ENCODE measurements at places on chromosomes 2 and 18.

DNA sequence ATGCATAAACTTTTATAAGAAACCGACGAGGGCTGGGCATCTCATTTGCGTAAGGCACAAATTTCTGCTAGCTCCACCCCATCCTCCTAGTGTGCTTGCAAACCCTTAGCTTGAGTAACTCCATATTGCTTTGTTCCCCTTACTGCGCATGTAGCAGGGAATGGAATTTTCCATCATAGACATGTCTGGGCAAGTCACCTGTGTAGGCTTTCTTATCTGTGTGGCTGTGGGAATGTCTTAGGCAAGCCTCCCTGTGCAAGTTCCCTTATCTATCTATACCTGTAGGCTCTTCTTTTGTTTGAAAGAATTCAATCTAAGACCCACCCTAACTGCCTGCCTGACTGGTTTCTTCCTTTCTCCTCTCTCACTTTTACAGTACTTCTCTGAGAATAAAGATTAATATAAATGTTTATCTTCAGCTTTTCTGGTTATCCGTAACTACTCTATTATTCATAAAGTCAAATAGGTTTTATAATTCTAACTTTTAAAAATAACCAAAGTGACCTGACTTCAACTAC, 217.6 kb upstream of the FIGN start:
- no peak for DNase-seq

DNA sequence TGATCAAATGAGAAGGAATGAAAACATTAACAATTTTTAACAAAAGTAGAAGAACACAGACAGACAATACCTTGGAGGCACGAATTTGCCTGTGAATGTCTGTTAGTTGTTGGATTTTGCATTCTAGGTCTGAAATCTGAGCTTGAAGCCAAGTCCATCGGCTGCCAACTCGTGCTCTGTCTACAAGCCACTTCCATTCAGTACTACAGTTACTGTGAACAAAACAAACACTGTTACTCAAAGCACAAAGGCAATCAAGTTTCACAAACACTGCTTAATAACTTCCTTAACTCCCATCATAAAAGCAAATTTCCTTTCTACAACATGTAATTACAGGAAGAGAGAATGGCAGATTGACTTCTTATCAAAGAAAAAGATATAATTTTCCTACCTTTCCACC, 42.2 kb downstream of the KANSL1L start:
- DNase-seq, result no peak

GRCh38 chr2:1707771-1708418, 36.4 kb downstream of the PXDN start:
- no peak for DNase-seq

GRCh38 chr2:20972110-20972509, 71.8 kb downstream of the APOB start:
- no peak for DNase-seq

DNA sequence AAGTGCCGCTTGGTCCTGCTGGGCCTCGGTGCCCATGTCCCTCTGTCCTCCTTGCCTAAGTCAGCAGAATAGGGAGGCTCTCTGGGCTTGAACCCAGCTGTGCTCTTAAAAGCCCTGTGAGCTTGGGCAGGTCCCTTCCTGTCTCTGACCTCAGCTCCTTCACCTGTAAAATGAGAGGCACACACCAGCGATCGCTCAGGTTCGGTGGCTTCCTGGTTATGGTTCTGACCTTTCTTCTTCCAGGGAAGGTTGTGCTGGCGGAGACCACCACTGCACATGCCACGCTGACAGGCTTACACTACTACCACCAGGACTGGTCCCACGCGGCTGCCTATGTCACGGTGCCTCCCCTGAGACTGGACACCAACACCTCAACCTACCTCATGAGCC, 36.1 kb upstream of the MAPRE3 start:
- no peak for DNase-seq

DNA sequence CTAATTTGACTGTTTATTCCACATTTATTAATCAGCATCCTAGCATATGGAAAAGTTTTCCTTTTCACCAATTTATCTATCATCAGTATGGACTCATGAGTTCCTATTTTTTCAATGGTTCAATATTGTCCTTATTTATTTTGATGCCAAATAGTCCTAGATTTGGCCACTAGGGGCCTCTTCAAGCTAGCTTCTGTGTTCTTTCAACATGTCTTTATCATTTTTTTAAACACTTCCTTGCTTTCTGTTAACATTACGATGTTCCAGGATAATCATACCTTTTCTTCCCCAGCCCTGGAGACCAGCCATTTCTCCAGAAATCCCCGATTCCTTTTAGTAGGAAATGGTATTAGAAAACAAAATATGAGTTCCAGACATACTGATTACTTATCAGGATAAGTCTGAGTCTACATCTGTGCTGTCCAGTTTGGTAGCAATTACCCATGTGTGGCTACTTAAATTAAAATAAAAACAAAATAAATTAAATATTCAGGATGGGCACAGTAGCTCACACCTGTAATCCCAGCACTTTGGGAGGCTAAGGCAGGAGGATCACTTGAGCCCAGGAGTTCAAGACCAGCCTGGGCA, 70.6 kb downstream of the RPE start:
- DNase-seq, result no peak

GRCh38 chr2:160715428-160715827, 221.8 kb upstream of the RBMS1 start:
- DNase-seq, result no peak

GRCh38 chr2:48423376-48423775, 106.6 kb upstream of the STON1 start:
- no peak for DNase-seq

GRCh38 chr2:99779276-99779675, 289.5 kb upstream of the REV1 start:
- no peak for DNase-seq

DNA sequence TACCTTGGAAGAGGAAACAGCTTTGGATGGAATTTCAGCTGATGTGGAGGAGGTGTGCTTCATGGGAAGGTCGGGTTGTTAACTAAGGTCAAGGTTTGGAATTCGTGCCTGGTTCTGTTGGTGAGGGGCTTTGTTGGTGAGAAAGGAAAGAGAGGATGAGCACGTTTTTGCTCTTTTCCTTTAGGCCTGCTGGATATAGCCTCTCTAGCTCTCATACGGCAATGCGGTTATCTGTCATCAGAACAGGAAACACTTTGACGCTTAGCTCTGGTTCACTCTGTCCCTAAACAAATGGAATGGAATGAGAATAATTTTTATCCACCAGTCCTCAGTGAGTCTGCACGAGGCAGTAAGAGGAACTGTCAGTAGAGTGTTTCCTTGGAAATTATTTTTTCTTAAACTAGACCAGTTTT, 169.7 kb upstream of the NOSTRIN start:
- no peak for DNase-seq

DNA sequence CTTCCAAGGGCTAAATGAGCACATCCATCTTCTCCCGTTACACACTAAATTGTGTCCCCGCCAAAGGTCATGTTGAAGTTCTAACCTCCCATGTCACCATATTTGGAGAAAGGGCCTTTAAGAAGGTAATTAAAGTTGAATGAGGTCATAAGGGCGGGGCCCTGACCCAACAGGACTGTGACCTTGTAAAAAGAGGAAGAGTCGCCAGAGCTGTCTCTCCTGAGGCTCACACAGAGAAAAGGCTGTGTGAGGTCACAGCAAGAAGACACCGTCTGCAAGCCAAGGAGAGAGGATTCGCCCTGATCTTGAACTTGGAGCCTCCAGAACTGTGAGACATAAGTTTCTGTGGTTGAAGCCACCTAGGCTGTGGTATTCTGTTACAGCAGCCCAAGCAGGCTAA, 24.1 kb downstream of the TRABD2A start:
- DNase-seq, result no peak

- no peak for DNase-seq
These were observed 15.0 kb downstream of the KCNJ13 start for GRCh38 chr2:232761301-232761907.

DNA sequence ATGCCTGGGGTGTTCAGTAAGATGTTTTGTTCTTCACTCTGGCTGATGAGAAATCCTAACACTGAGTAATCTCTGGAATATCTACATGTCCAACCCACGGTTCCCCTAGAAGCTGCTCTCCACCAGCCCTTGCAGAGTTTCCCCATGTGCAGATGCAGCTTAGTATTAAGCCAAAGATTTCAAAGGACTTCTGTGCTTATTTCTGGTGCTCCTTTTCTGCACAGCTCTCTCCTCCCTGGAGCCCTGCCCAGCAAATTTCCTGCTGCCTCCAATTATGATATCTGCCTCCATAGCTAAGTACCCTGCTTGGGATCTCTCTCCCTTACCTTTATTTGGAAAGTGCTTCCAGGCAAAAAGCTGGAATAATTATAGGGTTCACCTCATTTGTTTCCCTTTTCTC, 949.3 kb downstream of the BCL11A start:
- DNase-seq, result no peak

GRCh38 chr2:235709124-235709813, 215.4 kb downstream of the AGAP1 start:
- DNase-seq, result no peak

DNA sequence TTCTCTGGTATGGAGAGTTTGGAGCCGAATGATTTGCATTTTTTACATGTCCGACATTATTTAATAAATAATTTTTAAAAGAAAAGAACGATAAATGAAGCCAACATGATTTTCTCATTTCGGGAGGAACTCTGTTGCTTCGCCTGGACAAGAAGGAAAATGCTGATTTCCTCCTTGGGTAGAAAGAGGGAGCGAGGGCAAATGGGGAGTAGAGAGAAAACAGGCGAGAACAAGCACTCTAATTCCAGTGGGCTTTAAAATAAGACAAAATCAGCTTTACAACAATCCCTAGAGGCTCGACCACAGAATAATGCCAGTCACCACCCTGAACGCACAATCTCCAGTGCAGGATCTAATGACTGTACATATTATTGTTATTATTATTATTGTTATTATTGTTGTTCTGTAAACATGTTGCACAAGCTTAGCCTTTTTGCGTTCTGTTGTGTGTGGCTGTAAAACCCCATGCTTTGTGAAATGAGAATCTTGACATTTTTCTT, 3.7 kb downstream of the DLX1 start:
- no peak for DNase-seq

DNA sequence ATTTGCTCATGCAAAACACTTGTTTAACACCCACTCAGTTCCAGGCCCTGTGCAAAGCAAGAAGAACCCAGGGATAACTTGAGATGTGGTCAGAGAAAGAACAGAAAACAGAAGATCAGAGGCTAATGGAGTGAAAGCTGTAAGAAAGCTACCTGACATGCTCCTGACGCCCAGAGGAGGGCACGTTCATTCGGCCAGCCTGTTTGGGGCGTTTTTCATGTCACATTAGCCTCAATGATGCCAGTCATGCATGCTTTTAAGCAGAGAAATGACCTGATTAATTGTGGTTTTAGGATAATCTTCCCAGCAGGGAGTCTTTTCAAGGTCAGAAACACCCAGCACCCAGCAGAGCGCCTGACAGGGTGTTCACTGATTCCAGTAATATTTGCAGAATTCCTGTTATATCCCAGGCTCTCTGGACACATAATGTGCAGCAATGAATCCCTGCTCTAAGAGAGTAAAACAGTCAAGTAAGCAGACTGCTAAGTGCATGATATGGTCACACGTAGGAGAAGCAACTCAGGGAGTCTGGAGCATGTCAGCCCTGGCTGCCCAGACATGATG, 320.0 kb downstream of the LRATD1 start:
- no peak for DNase-seq

- DNase-seq, result no peak
These were observed 52.3 kb upstream of the ITGB6 start for GRCh38 chr2:160252278-160252887.

DNA sequence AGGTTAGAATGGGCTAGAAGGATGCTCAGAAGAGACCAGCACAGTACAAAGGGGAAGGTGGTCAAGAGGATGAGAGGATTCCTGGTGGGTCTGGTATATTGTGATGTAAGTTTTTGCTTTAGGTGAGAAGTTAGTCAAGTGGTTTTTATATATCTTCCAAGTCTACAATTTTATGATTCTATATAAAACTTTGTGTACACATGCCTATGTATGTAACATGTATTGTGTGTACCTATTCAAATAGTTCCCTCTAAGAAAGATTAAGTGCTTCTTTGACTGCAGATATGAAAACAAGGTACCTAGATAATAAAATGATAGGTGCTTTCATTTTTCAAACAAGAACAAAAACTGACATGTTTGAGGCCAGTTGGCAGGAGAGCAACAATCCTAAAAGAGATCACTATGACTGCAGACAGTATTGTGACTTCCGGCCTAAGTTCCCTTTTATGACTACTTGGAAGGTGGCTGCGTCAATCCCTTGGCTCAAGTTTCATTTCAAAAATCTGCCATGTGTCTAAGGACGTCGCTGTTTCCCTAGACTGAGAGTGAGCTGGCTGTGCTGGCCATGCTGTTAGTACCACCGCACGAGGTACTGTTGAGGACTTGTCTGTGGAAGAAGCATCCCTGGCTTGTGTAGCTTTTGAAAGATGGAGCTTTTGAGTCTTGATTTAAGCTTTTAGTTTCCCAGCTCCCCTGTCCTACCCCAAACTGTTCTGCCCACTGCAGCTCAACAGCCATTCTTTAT, 123.1 kb downstream of the PRPF40A start:
- no peak for DNase-seq

DNA sequence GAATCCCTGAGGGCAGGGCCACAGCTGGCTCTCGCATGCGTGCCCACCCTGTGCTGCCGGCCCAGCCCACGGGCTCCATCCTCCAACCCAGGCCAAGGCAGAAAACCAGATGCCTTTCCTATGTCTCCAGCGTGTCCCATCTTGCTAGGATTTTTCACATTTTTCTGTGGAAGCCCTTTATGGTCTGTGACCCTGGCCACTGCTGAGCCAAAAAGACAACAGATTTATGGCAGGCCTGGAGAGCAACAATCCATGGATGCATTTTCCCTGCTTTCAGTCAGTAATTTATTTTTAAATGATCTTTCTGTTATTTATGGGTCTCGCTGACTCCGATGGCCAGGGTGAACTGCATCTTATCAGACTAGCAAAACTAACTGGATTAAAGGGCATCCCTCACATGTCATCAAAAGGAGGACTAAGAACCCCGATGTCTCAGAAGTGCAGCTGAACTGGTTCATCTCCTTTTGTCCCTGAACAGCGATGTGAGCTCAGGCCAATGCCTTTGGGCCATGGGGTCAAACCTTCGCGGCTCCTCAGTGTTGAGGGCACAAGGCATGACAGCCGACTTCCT, 346.0 kb downstream of the CYRIA start:
- no peak for DNase-seq

GRCh38 chr2:26488463-26489212, 10.7 kb upstream of the OTOF start:
- DNase-seq, result no peak
